ENCODE measurements at places on chromosomes 6 and 20.

DNA sequence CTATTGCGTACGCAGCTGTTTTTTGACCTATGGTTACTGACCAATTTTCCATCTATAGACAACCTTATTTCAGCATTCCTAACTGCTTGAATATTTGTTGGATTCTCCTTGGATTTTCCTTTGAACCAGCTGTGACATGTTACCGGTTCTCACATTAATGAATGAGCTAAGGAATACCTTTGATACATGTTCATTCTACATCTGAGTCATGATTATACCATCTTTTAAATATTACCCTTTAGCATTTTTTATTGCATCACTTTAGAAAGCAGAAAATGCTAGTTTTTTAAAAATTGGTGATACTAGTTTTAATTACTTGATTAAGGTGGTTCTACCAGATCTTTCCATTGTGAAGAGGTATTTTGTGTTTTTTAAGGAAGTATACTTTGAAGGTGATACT, 1.9 kb upstream of the IGF2R start:
- DNase-seq: no peak

GRCh38 chr6:132490478-132491204, 22.3 kb downstream of the STX7 start:
- no peak for DNase-seq

DNA sequence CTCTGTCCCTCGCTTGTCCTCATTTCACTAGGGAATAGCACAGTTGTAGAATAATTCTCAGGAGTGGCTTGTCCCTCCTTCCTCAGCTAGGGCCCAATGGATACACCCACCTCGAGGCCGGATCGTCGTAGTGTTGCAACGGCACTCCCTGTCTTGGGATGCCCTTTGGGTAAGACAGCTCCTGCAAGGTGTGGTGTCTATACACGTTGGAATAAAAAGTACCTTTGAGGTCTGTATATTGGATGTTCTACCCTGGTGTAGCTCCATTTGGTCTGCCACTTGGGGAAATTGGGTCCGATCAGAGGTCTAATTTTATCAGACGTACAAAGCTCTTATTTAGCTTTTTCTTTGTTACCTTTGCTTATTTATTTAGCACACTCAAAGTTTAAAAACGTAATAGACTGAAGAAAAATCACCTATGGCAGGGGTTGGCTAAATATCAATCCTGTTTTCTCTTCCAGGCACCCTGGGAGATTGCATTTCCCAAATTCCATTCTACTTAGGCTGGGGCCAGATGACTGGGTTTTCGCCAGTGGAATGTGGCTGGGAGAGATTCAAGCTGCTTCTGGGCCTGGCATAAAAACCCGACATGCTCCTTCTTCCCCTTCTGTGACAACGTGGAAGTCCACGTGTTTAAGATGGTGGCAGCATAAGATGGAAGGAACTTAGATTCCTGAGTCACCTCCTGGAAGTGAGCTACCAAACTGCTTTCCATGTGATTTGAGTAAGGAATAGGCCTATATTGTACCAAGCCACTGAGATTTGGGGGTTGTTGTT, 82.3 kb upstream of the CD83 start:
- peak; percentile 94 for DNase-seq

- peak; percentile 32 for DNase-seq
Measured at GRCh38 chr20:10985536-10985935, 311.7 kb upstream of the JAG1 start.

GRCh38 chr6:132213732-132214131, 187.5 kb downstream of the MOXD1 start:
- DNase-seq: no peak

DNA sequence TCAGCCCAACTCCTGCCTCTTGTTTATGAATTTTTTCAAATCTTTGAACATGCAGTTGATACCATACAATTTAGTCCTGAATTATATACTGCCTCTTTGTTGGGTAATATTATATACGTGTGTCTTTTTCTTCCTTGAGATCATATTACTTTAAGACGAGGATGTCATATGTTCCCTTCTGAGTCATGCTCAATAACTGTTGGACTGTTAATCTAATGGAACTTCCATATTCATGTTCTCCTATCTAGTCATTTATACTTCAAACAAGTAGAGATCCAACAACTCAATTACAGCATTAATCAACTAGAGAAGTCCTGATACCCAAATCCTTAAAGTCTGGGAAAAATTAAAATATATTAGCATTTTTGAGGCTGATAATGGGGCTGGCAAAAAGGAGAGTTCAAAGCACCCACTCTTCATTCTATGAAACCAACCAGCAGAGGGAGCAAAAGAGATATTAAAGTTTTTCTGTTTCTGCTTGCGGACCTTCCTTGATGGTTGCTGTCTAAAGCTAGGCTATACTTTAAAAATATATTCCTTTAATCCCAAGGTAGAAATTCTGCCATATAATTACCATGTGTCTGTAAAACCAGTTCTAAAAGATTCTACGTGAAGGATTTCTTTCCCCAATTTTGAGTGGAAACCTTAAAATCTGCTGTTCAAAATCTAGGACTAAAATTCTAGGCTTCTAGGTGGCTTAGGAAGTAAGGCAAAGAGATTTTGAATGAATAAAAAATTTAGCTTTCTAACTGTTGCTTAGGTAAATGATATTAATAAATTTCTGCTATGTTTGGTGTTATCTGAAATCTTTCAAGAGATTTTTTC, 498.9 kb downstream of the BCKDHB start:
- peak; percentile 26 for DNase-seq

- DNase-seq: no peak
Measured at GRCh38 chr20:6994452-6994851, 227.0 kb downstream of the BMP2 start.

GRCh38 chr20:8756410-8756809, 312.5 kb upstream of the PLCB4 start:
- DNase-seq: peak; percentile 91

DNA sequence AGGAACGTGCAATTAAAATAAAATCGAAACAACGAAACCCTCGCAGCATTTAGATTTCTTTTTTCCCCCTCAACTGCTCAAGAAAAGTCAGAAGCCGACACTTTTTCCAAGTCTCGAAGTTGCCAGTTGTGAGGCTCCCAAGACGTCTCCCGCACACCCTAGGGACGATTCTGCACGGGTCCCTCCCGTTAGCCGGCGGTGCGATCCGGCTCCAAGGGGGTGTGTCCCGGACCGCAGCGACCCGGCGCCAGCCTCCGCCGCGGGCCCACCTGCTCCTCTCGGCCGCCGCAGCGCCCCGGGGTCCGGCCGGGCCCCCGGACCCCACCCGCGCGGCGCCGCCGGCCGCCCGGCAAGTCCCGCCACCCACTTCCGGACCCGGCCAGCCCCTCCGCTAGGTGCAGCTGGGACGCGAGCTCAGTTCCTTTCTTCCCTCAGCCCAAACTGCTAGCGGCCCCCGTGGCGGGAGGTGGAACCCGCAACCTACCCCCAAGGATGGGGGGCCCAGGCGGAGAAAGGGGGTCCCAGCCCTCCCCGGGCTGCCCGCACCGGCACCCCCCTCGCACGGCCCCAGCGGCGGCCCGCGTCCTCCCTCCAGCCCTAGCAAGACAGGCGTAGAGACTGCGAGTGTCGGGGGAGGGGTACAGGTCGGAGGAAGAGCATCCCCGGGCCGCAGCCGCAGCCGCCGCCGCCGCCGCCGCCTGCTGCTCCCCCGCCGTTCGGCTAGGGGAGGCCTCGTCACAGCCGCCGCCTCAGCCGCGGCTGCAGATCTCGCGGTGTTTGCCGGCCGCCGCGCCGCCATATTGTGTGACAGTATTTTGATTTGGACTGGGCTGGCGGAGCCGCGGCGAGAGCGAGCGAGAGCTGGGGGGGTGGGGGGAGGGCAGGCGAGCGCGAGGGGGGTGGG, 520 bp upstream of the TAB2 start:
- DNase-seq: peak; percentile 89

GRCh38 chr6:21142741-21143140, 450.8 kb upstream of the SOX4 start:
- DNase-seq: no peak

GRCh38 chr6:131635384-131636340, 1.4 kb upstream of the ENPP3 start:
- DNase-seq: peak; percentile 46

DNA sequence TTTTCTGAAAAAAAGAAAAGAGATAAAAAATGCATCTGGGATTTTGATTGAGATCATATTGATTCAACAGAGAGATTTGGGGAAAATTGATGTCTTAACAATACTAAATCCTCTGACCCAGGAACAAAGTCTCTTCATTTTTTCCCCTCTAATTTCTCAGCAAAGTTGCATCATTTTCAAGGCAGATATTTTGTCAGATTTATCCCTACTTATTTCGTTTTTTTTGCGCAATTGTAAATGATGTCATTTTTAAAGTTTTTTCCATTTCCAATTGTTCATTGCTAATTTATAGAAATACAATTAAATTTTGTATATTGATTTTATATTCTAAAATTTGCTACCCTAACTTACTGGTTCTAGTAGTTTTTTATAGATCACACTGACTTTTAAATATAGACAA, 97.7 kb upstream of the TMEM170B start:
- no peak for DNase-seq

GRCh38 chr6:33619166-33619840, 1.8 kb upstream of the ITPR3 start:
- no peak for DNase-seq

- DNase-seq: no peak
Measured at GRCh38 chr6:170108456-170108855, 182.4 kb downstream of the DLL1 start.

DNA sequence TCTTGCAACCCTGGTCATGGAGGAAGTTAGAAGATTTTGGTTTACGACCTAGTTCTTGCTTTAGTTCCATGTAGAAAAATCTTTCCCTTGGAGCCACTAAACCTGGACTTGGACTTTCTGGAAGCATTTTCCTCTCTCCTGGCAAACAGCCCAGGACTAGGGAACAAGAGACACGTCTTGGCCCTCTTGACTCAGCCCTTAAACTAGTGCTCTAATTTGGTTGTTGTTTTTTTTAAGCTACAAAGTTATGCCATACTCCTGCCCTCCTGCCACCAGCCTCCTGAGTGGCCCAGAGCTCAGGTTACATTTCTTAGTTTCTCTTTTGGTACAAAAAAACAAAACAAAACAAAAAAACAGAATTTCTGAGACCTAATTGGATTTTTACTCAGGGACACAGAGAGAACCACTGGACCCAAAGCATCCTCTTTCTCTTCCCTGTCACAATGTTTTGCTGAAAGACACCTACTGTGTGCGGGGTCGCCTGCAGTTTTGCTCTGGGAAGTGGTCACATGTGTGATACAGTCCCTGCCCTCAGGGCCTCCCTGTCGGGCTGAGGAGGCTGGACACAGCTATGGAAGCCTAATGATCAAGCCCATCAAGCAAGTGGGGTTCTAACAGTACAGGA, 32.3 kb upstream of the SCUBE3 start:
- no peak for DNase-seq

DNA sequence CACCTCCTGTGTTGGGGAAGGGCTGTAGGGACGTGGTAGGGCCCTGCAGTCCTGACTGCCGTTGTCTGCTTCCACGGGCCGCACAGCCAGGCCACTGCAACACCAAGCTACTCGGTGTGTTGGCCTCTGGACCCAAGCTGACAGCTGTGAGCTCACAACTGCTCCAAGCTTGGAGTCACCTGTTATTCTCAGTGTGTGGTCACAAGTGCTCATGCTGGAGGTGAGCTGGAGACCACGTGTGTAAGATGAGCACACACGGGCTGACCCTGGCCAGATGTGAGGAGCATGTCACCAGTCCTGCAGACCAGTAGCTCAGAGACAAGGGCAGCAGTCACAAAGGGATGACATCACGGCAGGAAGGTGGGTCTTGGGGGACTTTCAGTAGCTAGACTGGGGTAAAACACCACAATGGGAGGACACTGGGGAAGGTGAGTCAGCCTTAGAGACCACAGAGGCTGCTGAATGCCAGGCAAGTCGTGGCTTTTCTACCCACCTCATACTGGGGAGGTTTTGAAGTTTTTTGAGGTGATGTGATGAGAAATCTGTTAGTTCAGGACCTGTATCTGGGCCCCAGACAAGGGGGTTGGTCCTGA, 87.3 kb downstream of the FAM120B start:
- no peak for DNase-seq

- no peak for DNase-seq
Measured at GRCh38 chr20:10023911-10024310, 10.9 kb upstream of the ANKEF1 start.

- DNase-seq: no peak
Measured at GRCh38 chr6:13696226-13696625, 15.4 kb downstream of the RANBP9 start.

DNA sequence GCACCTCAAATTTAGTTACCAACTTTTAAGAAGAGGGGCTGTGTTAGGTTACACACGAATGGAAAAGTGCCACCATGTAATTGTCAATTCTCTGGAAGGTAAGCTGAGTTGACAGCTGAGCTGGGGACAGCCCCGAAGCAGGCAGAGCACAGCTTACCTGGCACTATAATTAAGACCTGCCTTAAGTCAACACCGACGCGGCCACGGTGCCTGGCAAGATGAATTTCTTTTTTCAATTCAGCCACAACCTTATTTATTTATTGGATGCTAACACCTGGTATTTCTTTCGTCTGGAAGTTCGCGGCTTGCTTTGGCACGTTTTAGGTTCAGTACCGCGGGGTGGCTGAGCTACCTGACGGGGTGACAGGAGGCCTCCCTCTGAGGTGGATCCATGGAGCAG, 40.6 kb upstream of the NFATC2 start:
- no peak for DNase-seq
